Activated T-cell treated with anti-CD3 and anti-CD28 coated beads, Interleukin-2, amount 50 U/mL, for 4 hours (primary cell): ENCODE measurements at places on chromosomes 16 and 17.

- DNase-seq = no peak
Measured at GRCh38 chr16:57091200-57091974, 996 bp upstream of the CPNE2 start.

GRCh38 chr17:29363716-29364115 is 26.4 kb upstream of the TAOK1 start:
- DNase-seq = no peak

GRCh38 chr17:8826808-8827435 is 27.8 kb upstream of the MFSD6L start:
- no peak for DNase-seq

GRCh38 chr16:2970563-2970962 is 1.4 kb downstream of the PAQR4 start:
- no peak for DNase-seq

GRCh38 chr16:57025941-57026777 is 36.8 kb downstream of the NLRC5 start:
- DNase-seq = no peak

DNA sequence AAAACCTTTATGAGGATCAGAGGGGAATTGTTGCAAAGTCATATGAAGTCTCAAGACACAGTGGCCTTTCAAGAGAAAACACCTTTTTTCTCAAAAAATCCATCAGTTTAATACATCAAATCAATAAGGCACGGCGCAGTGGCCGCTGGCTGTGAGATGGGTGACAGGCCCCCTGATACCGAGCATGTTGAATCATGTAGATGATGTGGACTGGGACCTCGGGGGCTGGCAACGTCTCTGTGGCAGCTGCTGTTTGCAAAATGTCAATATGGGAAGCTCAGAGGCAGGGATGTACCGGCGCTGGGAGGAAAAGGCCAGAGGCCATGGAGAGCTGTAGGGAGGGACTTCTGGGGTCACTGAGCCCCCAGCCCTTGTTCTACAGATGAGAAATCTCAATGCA is 169.1 kb downstream of the GSG1L start:
- DNase-seq = no peak

DNA sequence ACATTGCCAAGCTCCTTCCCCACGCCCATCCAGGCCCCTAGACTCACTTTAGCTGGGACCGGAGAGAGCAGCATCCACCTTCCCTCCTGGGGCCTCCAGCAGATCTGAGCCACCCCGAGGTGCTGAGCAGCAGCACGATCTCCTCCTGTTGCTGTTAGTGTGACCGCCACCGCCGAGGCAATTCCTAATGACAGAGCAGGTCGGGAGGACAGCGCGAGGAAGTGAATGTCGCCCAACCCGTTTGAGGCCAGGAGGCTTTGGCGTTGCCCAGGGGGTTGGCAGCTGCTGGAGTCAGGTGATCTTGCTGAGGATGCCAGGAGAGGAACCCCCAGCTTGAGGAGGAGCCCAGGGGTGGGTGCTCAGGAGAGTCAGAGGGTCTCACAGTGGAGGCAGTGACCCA is at the start of gene RNF222:
TSS of gene RNF222 (minus strand) at position 192 of the 400 bp plus-strand sequence. CDS start 4,366 bp downstream, outside the sequence.
- no peak for DNase-seq

- no peak for DNase-seq
Measured at GRCh38 chr17:1244606-1245012, 25.6 kb upstream of the BHLHA9 start.

DNA sequence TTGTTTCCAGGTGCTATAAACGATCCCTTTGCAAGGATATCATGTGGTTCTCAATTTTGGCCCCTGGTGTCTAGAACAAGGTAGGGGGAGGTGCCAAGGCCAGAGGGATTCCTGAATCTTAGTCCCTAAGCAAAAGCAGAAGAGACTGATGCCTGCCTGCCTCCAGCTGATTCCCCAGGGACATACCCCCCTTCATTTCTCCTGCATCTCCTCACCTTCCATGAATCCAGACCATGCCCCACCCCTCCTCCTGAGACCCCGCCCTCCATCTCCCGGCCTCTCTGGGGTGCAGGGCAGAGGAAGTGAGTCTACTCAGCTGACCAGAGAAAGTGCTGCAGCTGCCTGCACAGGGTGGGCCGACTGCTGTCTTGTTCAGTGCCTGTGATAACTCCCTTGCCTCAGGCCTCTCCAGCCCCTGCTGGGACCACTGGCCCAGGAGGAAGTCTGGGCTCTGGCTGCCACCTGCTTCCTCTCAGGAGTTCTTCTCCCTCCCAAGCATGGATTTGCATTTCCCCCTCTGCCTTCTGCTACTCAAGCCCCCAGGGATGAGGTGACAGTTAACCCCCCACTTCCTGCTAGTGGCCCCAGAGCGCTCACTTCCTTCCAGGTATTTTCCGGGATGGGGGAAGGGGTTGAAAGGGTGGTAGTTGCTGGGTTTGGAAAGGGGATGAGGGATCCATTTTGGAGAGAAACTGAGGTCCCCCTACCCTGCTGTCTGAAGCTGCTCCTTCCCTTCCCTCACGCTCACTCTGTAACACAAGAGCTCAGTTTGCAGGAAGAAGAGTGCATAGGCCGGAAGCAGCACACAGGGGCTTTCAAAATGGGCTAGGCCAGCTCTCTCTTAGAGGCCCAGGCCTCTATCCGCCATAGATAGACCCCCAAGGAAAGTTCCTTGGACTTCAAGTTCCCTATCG is 10.5 kb upstream of the TSPOAP1 start:
- peak; percentile 33 for DNase-seq
